Hepatic stellate cell (primary cell): ENCODE measurements at places on chromosomes 4 and X.
A peak's percentile ranks its signal among the peaks of the same experiment; 100 is the strongest.

DNA sequence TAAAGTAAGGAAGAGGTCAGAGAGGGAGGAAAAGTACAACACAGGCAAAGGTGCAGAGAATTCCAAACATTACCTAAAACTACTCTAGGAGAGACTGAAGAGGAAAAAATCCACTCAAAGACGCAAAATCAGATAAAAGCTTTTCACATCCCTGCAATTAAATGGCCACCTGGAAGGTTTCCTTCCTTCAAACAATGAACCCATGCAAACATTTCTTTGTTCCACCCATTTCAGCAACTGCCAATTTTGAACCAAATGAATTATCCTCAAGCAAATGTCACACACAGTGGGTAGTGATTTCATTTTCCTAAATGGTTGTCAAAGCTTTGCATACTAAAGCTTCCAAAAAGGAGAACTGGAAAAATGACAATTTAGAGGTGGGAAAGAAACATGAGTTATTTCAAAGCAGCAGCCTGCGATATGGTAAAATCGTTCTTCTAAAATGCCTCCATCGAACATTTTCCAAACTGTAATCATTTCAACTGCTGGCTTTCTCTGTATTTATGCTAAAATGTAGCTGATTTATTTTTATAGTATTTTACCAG, 45.0 kb downstream of the APBB2 start:
- no peak for DNase-seq

DNA sequence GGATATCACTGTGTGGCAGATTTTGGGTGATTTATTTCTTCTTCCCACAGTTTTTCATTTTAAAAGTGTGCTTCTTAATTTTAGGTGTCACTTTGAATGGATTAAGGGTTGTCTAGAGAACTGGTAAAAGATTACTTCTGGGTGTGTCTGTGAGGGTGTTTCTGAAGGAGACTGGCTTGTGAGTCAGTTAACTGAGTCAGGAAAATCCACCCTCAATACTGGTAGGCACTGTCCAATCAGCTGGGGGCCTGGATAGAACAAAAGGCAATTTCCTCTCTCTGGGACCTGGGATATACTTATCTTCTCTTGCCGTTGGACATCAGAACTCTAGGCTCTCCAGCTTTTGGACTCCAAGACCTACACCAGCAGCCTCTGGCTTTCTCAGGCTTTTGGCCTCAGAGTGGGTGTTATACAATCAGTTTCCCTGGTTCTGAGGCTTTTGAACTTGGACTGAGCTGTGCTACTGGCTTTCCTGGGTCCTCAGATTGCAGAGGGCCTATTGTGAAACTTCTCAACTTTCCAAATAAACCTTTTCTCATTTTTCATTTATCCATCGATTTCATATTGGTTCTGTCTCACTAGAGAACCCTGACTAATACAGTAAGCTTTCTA, 413.1 kb downstream of the GBA3 start:
- DNase-seq = no peak

GRCh38 chr4:5962416-5962815, 55.8 kb downstream of the C4orf50 start:
- no peak for DNase-seq

DNA sequence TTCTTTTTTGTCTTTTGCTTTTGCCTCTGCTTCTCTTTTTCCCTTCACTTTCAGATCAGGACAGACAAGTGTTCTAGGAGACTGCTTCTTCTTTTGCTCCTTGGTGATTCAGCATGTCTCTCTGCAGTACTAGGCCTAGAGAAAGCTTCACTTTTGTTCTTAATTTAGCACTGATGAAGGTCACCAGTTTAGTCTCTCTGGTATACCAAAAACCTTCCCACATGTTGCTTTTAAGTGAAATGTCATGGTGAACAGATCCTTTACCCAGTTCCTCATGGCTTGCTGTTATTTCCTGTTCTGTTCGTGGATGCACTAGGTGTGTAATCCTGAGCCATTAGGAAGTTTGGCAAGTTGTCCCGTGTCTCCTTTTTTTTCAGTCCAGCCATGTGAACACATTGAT, 53.3 kb downstream of the NBDY start:
- no peak for DNase-seq

DNA sequence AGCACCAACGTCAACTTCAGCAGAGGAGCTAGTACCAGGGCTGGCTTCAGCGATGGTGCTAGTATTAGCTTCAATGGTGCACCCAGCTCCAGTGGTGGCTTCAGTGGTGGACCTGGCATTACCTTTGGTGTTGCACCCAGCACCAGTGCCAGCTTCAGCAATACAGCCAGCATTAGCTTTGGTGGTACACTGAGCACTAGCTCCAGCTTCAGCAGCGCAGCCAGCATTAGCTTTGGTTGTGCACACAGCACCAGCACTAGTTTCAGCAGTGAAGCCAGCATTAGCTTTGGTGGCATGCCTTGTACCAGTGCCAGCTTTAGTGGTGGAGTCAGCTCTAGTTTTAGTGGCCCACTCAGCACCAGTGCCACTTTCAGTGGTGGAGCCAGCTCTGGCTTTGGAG, 8.3 kb downstream of the TRO start:
- no peak for DNase-seq

DNA sequence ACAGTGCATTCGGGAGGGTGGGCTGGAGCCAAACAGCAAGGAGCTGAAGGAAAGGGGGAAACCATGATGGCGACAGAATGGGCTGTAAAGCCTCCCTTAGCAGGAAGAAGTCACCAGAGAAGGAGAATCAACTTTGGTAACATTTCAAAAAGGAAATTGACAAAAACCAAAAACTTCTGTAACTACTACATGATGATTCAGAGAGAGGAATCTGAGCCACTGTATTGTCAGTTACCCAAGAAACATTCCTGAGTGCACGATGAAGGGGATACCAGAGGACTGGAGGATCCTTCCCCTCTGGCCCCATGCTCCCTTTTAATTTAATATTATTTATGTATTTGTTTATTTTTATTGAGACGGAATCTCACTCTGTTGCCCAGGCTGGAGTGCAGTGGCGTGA, 26.3 kb downstream of the PDHA1 start:
- DNase-seq = peak; percentile 44

DNA sequence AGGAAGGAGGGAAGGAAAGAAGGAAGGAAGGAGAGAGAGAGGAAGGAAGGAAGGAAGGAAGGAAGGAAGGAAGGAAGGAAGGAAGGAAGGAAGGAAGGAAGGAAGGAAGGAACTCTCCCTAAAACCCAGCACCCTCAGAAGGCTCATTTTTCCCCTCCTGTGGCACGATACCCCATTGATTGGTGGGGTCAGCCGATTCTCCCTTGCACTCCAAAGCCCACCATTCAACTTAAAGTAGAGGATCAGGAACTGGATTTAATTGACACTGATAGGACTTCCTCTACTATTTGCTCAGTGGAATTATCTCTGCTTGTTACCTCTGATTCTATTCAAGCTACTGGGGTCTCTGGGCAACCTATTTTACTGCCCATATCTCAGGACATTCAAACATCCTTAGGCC, 199.2 kb upstream of the MAOA start:
- no peak for DNase-seq

DNA sequence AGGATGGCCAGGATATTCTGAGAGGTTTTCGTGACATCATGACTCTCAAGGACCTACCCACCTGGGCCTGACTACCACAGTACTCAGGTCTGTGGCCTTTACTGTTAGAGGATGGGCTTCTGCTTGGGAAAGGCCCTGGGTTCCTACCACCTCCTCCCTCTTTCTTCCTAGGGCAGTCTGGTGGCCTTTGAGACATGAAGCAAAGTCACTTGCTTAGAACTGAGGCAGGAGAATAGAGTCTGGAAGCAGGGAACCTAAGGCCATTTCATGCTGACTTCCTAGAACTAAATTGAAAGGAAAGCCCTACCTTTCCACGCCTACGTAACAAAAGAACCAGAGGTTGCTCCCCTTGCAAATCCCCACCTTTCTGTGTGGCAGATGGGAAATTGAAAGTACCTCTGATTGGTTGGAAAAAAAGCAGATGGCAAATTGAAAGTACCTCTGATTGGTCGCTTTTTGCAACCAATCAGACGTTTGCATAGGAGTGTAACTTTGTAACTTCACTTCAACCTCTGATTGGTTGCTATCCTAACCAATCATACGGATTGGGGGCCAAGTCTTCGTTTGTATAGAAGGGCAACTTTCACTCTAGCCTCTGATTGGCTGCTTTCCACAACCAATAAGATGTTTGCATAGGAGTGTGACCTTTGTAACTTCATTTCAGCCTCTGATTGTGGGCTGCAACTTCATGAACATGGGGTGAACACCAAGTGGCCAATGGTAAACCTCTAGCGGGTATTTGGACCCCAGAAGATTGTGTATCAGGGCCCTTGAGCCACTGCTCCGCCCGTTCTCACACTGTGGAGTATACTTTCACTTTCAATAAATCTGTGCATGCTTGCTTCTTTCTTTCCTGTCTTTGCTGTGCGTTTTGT, 9.9 kb upstream of the AKAP14 start:
- no peak for DNase-seq

- no peak for DNase-seq
Measured at GRCh38 chr4:138949866-138950265, 65.7 kb upstream of the NOCT start.

DNA sequence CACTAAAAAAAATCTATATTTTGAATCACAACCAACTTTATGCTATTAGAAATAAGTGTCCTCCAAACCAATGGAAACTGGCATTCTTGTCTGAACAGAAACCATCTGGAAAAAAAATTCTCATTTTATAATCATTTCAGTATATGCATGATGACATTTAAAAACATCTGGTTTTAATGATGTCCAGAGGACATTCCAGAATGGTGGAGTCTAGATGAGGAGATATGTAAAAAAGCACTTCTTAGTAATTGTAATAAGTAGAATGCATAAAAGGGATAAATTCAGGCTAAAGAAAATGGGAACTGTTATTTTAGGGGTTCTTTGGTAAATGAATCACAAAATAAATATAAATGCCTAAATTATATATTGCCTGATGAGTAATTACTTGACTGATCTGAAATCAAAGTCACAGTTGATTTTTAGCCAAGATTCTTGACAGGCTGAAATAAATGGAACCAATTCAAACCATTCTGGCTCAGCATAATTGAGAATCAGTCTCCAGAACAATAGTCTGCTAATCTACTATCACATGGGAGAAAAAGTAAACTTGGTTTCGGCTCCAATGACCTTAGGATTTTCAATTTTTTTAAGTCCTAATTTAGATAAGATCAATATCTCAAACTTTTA, 636.6 kb downstream of the FAT4 start:
- DNase-seq = no peak

- DNase-seq = no peak
Measured at GRCh38 chr4:74983253-74983635, 50.3 kb downstream of the PARM1 start.

- no peak for DNase-seq
Measured at GRCh38 chr4:16126714-16127113, 42.9 kb upstream of the PROM1 start.

DNA sequence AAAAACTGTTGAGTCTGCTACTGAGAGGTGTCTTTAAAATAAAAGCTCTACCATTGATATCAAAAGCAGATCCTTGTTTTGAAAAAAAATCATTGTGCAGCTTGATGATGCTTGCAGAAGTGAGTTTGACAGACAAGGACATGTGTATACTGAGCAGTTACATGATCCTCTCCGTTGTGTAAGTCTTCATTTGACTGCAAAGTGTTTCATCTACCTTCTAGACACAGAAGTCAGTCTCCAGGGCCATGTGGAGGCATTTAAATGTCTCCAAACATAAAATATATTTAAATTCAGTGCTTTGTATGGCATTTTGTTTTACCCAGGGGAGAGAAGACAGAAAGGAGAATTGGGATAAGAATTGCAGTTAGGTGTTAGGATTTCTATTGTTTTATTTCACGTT, 107.8 kb upstream of the MYOZ2 start:
- no peak for DNase-seq

DNA sequence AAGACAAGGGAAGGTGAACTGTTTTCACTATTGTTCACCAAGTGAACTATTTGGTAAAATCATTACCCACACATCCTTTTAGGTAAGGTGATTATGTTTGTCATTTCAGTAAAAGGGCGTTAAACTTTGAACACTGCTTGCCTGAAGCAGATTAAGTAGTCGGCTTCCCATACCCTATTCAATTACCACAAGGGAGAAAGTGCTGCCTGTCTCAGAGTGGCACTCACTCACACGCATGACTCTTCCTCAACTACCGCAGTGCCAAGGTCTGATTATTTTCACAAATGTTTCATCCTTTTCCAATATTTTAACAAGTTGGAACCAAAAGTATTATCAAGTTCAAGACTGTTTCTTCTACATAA, 11.0 kb downstream of the VEGFC start:
- DNase-seq = no peak

DNA sequence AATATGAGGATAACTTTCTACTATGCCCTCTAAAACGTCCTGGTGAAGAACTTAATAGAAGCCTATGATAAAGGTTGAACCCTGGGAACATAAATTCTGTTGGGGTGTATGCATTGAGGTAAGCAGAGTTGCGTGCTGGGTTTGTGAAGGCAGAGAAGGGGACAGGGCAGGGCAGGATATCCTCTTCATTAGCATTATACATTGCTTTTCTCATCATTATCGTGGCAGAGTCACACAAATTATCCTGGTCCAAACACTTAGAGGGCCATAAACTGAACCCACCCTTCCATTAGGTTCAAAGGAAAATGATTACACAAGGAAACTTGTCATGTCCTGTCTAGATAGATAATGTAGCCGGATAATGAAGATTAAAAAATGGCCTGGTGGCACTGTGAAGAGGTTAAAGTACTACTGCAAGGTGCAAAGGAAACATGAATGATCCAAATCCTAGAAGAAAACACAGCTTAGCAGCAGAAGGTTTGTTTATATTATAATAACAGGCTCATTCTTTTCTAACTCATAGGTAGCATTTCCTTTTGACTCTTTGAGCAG, 189.1 kb downstream of the SPCS3 start:
- no peak for DNase-seq

DNA sequence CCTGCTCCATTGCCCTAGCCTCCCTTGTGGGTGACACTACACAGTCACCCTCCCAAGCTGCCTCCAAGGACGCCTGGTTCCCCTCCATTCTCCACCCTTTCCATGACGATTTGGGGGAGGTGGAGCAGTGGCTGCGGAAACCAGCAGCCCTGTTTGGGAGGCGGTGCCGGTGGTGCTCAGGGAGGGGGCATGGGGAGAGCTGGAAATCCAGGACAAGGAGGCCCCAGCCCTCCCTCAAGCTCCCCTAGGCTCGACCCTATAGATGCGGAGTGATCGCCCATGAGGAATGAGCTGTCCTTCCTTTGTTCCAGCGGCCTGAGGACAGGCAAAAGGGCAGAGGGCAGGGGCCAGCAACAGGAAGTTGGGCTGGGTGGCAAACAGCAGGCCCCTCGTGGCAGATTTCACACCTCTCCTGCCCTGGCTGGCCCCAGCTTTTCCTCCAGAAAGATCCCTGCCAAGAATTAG, 3.6 kb upstream of the RENBP start:
- DNase-seq = no peak

- DNase-seq = no peak
Measured at GRCh38 chr4:46934726-46935125, 25.7 kb upstream of the COX7B2 start.

GRCh38 chrX:19496711-19497110, 18.6 kb downstream of the MAP3K15 start:
- no peak for DNase-seq

GRCh38 chr4:20193141-20193936, 58.4 kb upstream of the SLIT2 start:
- no peak for DNase-seq

GRCh38 chr4:10030972-10031667, 9.8 kb upstream of the SLC2A9 start:
- no peak for DNase-seq

GRCh38 chr4:72661830-72662229, 92.8 kb upstream of the ADAMTS3 start:
- no peak for DNase-seq
